A172 (cell line): ENCODE measurements at places on chromosomes 4 and X. TPM values are rescaled to one million over a fixed set of nuclear protein-coding genes. Genes with fewer than 3 reads are reported as not detected.

Gene SOWAHD
- 0.72 TPM in 1 of 2 replicates, not detected in the other for total RNA-seq

Gene RNF175
- total RNA-seq: not detected in 2 replicates

Gene LRCH2
- 2.8 and 4.1 TPM in 2 replicates for total RNA-seq

Gene DMD
- 17.6 and 29.7 TPM in 2 replicates for total RNA-seq

Gene MAGEA4
- total RNA-seq: not detected in 2 replicates

Gene GAGE1
- 2.7 and 15.5 TPM in 2 replicates for total RNA-seq

Gene ARHGAP10
- 9.1 and 10.3 TPM in 2 replicates for total RNA-seq

Gene STOX2
- total RNA-seq: 2.3 and 3.4 TPM in 2 replicates

Gene PNMA5
- total RNA-seq: not detected in 2 replicates

Gene MAGEC3
- not detected in 2 replicates for total RNA-seq

Gene GC
- not detected in 2 replicates for total RNA-seq

Gene NLGN3
- 0.22 and 0.72 TPM in 2 replicates for total RNA-seq

Gene CTPS2
- 30.0 and 32.9 TPM in 2 replicates for total RNA-seq

Gene PDE6B
- not detected in 2 replicates for total RNA-seq

Gene SOX3
- not detected in 2 replicates for total RNA-seq

Gene MXD4
- 14.6 and 18.4 TPM in 2 replicates for total RNA-seq
